ENCODE measurements at places on chromosomes 13 and 19.

DNA sequence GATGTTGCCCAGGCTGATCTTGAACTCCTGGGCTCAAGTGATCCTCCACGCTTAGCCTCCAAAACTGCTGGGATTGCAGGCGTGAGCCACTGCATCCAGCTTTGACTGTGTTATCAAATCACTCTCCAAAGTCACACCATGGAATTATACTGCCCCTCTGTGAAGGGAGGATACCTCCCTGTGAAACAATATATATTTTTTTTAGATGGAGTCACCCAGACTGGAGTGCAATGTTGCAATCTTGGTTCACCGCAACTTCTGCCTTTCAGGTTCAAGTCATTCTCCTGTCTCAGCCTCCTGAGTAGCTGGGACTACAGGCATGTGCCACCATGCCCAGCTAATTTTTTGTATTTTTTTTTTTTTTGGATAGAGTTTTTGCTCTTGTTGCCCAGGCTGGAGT is 7.7 kb downstream of the TYK2 start:
- no peak for DNase-seq

- DNase-seq: no peak
Measured at GRCh38 chr13:62850331-62850730, 1434.7 kb upstream of the PCDH20 start.

GRCh38 chr19:48624067-48624594 is 4.8 kb downstream of the SPHK2 start:
- DNase-seq: peak; percentile 90

- DNase-seq: no peak
Measured at GRCh38 chr19:49333811-49334288, 1.4 kb upstream of the CD37 start.

DNA sequence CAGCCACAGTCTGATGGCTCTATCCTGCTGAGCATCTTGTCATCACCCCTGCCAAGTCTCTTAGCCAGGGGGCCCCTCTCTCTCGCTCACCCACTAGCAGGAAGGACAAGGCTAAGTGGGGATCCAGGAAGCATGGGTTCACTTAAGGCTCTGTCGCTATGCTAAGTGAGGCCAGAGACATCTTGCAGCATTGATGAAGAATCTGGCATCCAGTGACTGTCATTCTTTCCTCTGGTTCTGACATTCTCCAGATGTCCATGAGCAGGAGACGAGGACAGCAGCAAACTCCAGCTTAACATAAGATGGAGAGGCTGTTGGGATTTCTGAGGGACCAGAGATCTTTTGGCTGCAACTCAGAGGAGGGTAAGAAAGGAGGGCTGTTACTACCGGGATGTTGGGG is 230.2 kb downstream of the TSHZ3 start:
- DNase-seq: no peak

DNA sequence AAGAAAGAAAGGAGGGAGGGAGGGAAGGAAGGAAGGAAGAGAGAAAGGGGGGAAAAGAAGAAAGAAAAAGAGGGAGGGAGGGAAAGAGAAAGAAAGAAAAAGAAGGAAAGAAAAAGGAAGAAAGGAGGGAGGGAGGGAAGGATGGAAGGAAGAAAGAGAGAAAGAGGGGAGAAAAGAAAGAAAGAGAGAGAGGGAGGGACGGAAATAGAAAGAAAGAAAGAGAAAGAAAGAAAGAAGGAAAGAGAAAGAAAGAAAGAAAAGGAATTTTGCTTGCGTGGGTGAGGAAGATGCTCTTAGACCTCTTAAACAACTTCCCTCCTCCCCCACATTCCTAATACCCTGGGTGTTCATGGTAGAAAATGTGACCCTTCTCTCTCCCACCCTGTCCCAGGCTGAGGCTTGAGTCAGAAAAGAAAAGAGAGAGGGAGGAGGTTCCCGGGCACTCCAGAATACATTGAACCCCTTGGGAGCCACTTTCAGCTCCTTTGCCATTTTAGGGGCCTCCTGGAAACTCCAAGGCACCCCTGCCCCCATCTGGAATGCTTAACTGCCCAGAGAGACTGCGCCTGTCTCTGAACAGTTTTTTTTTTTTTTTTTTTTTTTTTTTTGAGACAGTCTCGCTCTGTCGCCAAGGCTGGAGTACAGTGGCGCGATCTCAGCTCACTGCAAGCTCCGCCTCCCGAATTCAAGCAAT is 9.2 kb upstream of the KANK3 start:
- no peak for DNase-seq

DNA sequence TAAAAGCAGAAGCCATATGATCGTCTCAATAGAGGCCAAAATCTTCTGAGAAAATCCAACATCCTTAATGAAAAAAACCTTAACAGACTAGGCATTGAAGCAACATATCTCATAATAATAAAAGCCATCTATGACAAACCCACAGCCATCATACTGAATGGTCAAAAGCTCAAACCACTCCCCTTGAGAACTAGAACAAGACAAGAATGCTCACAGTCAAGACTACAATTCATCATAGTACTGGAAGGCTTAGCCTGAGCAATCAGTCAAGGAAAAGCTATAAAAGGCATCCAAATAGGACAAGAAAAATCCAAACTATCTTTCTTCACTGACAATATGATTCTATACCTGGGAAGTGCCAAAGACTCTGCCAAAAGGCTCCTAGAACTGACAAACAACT is 2668.2 kb upstream of the PCDH20 start:
- DNase-seq: no peak

DNA sequence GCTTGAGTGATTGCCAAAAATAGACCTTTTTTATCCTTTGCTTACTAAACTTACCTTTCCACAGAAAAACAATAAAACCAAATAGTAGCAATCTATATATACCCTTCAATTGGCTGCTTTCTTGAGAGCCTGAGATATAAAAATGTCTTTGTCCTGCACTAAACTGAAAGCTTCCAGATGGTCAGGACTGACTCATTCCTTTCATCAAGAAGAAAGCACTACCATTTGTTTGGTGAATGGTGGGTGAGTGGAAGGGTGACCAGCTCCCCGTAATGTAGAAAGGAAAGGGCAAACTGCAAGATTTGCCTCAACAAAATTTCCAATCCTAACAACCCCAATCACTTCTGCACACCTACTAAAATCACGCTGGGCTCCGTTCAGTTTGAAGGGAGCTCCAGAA is 67.8 kb downstream of the SACS start:
- no peak for DNase-seq

DNA sequence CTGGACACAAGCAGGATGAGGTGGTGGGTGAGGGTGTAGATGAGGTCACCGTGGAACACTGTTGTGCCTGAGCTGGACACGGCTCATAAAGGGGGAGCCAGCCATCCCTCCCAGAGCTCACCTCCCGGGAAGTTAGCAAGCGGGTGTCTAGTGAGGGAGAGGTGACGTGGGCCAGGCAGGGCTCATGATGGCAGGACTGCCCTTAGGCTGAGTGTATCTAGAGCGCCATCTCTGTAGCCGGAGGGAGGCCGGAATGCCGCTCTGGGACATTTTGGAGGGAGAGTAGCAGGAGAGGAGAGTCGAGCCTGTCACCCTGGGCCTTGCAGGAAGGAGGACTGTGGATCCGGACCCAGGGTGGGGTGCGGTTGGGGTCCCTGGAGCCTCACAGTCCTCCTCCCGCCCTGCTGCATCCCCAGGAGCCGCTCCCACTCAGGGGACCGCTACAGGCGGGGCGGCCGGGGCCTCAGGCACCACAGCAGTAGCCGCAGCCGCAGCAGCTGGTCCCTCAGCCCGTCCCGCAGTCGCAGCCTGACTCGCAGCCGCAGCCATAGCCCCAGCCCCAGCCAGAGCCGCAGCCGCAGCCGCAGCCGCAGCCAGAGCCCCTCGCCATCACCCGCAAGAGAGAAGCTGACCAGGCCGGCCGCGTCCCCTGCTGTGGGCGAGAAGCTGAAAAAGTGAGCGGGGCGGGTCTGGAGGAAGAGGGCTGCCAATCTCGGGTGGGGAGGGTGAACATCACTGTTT is 9.2 kb downstream of the ZNF296 start:
- no peak for DNase-seq

- no peak for DNase-seq
Measured at GRCh38 chr13:35690581-35691207, 214.2 kb upstream of the MAB21L1 start.

- DNase-seq: no peak
Measured at GRCh38 chr19:14555918-14556661, 15.8 kb downstream of the NDUFB7 start.

DNA sequence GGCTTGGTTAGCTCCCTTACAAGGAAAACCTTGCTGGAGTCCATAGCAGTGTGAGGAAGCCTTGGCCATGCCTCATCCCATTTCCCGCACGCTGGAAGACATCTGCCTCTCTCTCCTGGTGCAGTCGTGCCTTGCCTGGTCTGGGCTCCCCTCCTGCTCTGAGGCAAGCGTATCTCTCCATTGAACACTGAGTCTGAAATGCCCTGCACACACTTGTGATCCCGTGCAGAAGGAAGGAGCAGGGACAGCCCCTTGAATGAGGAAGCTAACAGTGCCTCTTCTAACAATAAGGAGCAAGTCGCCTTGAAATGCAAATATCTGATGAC is 407 bp upstream of the ZNF440 start:
- no peak for DNase-seq

DNA sequence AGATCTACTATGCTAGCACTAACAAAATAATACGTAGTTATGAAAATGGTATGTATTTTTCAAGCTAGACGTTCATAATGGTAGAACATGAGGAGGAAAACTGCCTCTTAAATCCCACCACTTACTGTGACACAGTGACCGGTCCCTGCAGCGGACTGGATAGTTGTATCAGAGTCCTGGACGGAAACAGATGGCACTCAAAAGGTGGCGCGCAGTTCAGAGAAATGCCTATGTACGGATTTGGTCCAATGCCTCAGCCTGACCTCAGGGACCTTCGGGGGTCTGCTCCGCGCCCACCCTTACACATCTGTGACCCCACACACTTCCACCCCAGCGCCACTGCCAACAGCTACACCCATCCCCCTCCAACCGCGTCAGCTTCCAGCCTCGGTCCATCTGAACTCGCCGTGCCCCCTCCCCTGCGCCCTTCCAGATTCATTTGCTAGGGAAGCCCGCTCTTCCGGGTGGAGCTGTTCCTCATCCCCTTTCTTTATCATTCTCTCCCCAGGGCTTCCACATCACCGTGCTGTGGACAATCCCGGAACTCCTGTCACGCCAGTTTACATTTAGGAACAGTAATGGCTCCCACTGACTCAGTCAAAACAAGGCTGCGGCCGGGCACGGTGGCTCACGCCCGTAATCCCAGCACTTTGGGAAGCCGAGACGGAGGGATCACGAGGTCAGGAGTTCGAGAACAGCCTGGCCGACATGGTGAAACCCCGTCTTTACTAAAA is 792 bp upstream of the LENG8 start:
- no peak for DNase-seq

GRCh38 chr13:109595471-109595870 is 190.9 kb downstream of the IRS2 start:
- DNase-seq: no peak

DNA sequence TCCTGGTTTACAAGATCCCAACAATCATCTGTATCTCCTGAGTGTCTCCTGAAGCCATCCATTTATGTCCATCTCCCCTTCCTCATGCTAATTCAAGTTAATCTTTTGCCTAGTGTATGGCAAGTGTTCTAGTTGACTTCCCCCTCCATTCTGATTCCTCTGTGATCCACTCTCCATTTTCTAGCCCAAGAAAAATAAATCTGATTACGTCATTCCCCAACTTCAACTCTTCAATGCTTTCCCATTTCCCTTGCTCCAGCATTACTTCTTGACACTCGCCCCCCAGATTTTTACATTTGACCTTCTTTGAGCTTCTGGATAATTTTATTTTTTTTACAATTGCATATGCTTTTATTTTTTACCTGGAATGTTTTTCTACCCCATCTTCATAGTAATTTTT is 640.8 kb downstream of the TBC1D4 start:
- no peak for DNase-seq

DNA sequence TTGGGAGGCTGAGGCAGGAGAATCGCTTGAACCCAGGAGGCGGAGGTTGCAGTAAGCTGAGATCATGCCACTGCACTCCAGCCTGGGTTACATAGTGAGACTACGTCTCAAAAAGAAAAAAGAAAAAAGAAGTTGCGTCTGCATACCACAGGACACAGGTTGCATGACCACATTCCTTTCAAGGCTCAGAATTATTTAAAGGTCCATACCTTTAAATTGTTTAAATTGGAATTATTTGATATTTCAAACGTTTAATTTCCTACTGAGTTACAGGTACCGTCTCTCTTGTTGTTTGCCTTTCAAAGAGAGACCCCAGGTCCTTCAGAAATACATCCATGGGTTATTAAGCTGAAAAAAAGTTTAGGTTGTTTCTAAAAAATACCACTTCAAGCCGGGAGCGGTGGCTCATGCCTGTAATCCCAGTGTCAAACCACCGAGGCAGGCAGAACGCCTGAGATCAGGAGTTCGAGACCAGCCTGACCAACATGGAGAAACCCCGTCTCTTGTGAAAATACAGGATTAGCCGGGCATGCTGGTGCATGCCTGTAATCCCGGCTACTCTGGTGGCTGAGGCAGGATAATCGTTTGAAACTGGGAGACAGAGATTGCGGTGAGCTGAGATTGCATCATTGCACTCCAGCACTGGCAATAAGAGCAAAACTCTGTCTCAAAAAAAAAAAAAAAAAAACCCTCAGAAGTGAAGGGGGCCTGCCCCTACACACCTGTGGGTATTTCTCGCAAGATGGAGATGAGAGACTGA is 18.6 kb downstream of the ZNF816 start:
- no peak for DNase-seq

- peak; percentile 42 for DNase-seq
Measured at GRCh38 chr19:15934332-15935078, at the start of gene CYP4F11. CYP4F11 (minus strand) TSS chr19:15934529; CDS start chr19:15934408, 121 bp downstream.

- DNase-seq: no peak
Measured at GRCh38 chr13:111469916-111470506, 149.6 kb downstream of the TEX29 start.

DNA sequence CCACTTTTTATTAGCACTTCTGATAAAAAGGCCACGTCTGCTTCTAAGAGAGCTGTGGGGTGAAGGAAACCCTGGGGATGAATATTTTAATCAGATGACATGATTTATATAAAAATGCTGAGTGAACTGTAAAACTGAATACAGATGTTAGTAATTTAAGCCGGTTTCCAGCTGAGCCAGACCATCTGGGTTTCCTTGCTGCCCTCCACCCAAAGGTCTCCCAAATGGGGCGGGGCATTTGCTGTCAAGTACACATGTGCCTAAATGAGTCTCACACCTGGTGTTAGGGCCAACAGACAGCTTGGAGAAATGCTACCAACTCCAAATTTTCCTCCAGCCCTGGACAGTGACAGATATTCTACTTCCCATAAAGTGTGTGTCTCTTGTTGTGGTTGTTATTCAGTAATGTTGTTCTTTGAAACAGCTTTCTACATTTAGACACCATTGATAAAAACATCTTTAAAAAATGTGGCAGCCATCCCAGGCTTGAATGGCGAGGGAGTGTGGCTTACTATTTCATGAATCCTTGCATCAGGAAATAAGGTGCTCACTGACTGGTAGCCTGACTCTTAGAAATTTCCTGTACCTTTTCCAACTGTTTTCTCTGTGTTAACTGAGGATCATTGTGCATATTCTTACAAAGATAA is 350.4 kb downstream of the MTUS2 start:
- DNase-seq: no peak

- no peak for DNase-seq
Measured at GRCh38 chr13:46575818-46576221, 22.9 kb downstream of the LRCH1 start.
